ENCODE measurements at places on chromosomes 2 and 18.

- DNase-seq: no peak
Measured at GRCh38 chr2:237171396-237171795, 85.7 kb downstream of the COPS8 start.

DNA sequence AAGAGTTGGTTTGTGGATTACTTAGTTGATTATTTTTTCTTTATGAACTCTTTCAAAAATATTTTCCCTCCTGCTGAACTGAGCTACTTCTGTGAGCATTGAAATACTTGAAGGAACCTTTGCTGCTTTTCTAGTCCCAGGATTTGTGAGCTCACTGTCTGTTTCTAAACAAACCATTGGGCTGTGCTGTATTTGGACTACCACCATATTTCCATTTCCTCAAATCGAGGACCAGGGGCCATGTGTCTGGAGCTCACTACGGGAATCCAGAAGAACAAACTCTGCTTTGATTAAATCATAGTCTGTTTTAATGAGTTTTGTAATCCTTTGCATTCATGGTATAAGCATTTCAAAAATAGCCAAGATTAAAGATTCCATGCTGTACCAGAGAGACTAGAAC is 1.3 kb downstream of the MRPL33 start:
- DNase-seq: no peak

DNA sequence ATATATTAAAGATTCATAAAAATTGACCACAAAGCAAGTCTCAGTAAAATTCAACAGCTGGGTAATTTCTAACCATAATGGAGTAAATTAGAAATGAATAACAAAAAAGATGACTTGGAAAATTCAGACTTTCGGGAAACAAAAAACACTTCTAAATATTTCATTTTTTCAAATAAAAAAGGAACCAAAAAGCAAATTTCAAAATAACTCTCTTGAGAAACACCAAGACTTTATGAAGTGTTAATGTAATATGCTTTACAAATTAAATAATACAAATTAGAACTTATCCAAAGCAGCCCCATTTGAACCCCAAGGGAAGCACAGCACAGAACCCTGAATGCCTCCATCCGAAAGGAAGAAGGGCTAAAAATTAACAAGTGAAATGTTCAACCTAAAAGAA is 175.9 kb downstream of the HDAC4 start:
- DNase-seq: no peak

DNA sequence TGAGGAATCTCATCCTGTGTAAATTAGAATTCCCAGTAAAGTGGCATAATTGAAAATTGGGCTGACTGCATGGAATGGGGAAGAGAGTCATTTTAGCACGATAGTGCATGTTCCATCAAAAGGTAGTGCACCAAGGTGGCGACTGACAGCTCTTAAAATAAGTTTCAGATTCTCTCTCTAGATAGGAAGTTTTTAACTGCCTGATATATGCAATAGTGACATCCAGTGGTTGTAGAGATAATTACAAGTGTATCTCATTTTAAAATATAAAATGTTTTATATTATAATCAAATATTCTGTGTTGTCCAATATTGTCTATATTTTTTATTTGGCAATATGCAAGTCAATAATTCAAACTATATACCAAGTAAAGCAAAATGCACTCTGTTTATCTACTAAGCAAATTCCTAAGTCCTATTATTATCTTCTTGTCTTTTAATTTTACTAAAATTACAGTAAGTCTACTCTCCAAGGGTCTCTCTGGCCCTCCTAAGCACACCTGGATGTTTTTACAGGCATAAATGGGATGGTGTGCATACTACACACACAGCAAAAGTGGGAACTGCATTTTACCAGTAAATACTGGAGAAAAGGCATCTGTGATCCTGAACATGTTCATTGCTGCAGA is 397.7 kb upstream of the HNRNPA3 start:
- DNase-seq: no peak

- no peak for DNase-seq
Measured at GRCh38 chr2:10246370-10246769, 56.3 kb upstream of the HPCAL1 start.

DNA sequence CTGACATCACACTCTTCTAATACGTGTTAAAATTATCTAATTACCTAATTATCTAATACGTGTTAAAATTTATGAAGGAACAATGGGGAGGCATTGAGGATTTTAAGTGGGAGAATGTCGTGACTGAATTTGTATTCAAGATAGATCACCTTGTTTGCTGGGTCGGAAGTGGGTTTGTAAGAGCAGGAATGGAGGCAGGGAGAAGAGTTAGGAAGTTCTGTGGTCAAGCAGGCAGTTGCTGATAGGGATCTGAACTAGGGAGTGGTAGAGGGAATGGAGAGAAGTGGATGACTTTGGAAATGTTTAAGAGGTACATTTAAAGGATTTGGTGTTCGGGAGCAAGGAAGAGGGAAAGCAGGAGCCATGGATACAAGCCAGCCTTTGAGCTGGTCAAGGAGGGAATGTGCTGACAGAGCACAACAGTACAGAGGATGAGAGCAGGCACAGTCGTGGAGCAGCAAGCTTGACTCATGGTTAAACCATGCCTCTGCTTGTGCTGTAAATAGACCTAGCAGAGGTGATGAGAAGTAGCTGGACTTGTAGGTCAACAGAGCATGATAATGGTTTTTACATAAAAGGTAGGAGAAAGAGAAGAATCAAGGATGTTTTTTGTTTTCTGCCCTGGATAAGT is 16.2 kb downstream of the IL18RAP start:
- DNase-seq: no peak

DNA sequence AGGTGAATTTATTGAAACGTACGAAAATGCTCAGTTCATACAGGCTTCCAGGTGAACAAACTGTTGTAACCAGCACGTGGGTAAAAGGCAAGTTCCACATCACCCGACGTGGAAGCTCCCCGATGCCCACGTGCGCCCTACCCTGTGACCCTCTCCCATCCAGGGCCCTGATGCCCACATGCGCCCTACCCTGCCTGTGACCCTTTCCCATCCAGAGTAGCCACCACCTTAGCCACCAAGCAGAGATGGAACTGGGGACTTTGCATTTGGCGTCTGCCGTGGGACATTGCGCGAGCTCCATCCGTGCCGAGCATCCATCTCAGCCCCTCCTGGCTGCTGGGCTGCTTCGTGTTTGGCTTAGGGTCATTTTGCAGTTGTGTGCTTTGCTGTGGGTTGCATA is 37.5 kb downstream of the ANO7 start:
- no peak for DNase-seq

DNA sequence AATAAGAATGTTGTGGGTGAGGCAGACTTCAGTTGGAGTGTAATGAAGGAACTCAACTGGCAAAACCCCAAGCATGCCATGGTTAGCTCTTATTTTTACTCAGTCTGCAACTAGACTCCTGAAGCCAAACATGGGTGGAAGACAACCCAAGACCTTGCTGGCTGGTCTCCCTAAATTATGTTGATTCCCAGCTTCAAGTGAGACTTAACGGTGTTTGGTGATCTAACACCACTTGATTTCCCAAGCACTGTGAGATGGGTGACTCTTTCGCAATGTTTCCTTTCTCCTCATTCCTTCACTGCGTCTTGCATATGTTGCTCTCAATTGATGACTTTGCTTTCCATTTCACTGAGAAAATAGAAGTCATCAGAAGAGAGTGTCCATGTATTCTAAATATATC is 693.1 kb downstream of the DCC start:
- DNase-seq: no peak

- no peak for DNase-seq
Measured at GRCh38 chr18:32889615-32890593, 117.1 kb upstream of the KLHL14 start.

DNA sequence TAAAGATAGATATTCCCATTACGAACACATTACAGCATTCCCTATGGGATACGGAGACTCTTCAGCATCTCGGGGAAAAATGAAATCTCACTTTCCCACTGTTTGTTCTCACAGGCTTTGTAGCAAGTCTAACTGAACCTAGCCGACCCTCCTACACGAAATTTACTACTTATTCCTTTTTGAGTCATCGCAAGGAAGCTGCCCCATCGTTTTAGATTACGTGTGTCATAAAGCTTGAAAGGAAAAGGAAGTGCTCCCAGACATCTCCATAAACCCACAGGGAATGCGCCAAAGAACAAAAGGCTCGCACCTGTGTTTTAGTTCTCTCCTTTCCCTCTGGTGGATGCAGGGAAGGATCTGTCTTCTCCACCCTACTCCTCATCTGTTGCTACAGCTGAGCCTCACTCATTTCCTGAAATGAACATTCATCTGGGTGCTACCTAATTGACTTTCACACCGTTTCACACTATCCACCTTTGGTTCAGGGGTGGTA is 76.2 kb upstream of the STK39 start:
- DNase-seq: no peak

DNA sequence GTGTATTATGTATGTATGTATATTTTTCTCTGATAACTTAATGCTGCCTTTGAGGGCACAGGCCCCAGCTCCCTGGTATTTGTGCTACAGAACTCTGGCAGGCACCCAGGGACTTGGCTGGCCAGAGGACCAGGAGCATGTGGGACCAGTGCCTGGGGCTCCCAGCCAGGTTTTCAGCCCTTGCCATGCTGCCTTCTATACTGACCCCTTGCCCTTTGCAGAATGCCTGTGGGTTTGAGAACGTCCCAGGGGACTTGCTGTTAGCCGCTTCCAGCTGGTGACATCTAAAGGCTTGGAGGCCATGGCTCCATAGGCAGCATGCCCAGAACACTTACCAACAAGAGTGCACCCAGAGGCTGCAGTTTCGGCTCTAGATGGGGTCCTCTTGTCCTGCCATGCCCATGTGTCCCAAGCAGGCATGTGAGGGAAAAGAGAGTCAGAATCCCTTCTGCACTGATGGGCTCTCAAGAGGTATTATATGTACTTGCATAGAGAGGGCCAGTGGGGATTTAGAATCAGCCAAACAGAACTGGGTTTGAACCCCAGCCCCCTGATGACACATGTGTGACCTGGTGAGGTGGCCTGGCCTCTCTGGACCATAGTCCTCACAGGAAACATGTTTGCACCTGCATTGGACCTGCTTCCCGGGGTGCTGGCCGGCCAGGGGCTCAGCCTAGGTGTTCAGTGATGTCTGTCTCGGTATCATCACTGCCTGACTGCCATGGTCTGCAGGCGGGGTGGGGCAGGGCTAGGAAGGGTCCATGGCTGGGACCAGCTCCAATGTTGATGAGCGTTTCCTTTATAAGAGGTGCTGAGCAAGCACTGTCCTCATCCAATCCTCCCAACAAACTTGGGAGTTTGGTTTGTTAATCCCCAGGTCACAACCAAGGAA is 119.2 kb upstream of the FHL2 start:
- no peak for DNase-seq

- DNase-seq: no peak
Measured at GRCh38 chr2:181176540-181176939, 196.1 kb downstream of the UBE2E3 start.

GRCh38 chr2:16069663-16069932 is 129.2 kb downstream of the MYCN start:
- no peak for DNase-seq

- no peak for DNase-seq
Measured at GRCh38 chr2:241809383-241810306, 652 bp downstream of the NEU4 start.

DNA sequence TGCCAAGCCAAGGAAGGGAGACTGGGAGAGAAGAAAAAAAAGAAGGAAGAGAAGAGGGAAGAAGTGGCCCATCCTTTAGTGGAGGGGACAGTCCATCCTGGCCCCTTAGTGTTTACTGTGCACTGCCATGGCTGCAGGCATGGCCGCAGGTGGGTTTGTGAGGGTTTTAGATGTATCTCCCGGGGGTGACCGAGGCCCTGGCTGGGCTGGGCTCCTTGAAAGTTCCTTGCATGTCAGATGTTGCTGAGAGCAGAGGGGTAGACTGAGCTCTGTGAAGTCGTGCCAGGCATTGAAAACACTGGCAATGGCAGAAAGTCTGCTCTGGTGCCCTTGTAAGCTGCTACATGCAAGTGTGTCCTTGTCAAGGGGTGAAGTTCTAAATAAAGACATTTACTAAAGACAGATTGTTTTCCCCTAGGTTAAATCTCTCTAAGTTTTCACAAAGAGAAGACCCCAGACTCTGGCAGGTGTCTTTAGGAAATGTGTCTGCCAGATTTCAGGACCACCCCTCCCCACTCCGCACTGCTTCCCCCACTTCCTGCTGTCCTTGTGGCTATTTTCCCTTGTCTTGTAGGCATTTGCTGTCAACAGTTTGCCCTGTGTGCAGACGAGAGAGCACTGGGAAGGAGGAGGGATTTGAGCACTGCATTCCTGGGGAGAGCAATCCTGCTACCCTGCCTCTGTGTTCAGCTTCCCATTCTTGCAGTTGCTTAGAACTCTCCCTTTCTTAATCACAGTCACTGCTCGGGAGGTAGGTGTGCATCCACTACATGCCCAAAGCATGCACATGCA is 68.4 kb downstream of the ACOXL start:
- no peak for DNase-seq

DNA sequence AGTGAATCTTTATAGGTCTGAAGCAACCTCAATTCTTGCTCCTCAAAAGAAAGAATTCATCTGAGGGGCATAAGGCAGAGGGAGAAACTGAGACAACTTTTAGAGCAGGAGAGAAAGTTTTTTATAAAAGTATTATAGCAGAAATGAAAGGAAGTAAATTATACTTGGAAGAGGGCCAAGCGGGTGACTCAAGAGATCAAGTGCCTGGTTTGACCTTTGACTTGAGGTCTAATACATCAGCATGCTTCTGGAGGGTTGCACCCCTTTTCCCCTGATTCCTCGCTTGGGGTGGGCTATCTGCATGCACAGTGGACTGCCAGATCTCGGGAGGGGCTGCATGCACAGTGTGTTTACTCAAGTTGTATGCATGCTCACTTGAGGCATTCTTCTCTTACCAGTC is 268.5 kb upstream of the LRATD1 start:
- no peak for DNase-seq

- no peak for DNase-seq
Measured at GRCh38 chr2:222318026-222318711, 19.4 kb upstream of the PAX3 start.

- no peak for DNase-seq
Measured at GRCh38 chr2:149808556-149808955, 221.0 kb upstream of the MMADHC start.

- DNase-seq: no peak
Measured at GRCh38 chr2:114049280-114049679, 159.4 kb downstream of the ACTR3 start.

DNA sequence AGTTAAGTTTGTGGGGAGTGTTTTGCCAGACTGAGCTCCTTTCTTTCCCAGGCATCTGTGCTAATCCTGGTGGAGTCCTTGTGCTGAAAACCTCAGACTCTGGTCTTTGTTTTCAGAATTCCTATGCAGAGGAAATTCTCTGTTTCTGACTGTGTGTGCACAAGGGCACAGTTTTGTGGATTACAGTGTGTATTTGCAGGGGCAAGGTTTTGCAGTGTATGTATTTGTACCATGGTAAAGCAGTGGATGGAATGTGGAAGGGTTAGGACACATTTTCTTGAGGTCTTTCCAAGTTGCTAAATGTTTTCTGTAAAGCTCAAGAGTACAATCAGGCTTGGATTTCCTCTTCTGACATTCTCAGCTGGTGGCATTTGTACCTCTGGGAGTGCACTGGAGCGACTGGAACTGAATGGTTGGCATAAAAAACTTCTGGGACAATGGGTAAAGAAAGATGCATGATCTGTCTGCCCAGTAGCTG is 139.5 kb upstream of the RND3 start:
- no peak for DNase-seq

Measured in activated gamma-delta T cell (primary cell).